Fibroblast of skin of right biceps (primary cell): ENCODE measurements at places on chromosomes 16 and 17.

- DNase-seq: no peak
Observed at GRCh38 chr17:21462237-21462636, 86.1 kb downstream of the KCNJ12 start.

- DNase-seq: no peak
Observed at GRCh38 chr17:80815151-80815681, 176.4 kb upstream of the CHMP6 start.

DNA sequence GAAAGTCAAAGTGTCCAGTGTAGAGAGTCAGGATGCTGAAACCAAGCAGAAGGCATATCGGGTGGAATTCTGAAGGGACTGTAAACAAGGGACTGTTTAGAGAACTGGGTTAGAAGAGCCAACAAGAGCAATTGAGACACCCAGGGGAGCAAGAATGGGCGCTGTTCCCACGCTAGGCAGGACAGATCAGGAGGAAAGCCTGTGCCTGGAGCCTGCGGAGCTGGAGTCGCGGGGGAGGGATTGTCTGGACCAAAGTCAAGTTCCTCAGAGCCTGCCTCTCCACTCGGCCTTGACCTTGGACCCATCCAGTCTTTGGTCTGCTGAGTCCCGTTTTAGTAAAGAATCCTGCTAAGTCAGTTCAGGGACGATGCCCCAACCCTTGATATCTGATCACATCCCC is 14.7 kb upstream of the KLHL36 start:
- DNase-seq: no peak

DNA sequence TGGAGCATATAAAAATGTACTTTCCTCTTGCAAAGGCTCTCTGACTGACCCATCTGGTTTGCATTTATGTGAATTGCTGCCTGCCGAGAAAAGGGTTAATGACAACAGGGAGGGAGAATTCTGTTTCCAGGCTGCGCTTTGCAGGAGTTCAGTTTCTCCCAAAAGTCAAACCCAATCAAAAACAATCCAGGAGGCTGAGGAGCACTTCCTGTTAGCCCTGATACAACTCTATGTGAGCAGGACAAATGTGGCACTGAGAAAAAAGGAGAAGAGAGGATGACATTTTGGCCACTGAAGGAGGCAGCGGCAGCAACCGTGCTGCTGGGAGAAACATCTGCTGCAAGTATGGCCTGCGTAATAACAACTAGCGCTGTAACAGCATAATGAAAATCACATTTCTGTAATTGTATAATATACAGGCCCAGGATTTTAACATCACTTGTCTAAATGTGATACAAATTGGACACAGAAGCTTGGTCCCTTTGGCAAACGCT is 26.8 kb upstream of the ELAC2 start:
- DNase-seq: peak; percentile 72

- DNase-seq: peak; percentile 54
Observed at GRCh38 chr17:49624896-49625295, 49.2 kb downstream of the NXPH3 start.

GRCh38 chr16:28876973-28877654 is 1.2 kb upstream of the ATP2A1 start:
- no peak for DNase-seq

- no peak for DNase-seq
Observed at GRCh38 chr17:15918661-15919259, 26.2 kb upstream of the ADORA2B start.

DNA sequence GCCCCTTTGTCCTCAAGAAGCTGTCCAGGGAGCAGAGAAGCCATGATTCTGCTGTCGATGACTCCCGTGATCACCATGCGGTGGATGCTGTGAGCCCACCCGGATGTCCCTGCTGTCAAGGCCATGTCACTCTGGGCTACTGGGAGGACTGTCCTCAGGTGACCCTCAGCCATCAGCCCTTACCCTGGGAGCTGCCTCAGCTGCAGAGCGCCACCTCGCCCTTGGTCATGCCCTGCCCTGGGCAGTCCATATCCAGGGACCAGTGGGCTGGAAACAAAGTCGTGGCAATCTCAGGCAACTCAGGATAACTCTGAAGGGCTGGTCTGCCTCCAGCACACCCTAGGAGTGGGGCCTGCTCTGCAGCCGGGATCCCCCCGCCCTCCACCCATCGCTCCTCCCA is 63.6 kb downstream of the CACNG5 start:
- no peak for DNase-seq
